A549 treated with CORT108297 at 1 μM for 4 hours (cell line): ENCODE measurements at places on chromosomes 12 and 14. TPM values are rescaled to one million over a fixed set of nuclear protein-coding genes. Genes with fewer than 3 reads are reported as not detected.

Gene FOXG1
- 0.06 to 0.15 TPM (median 0.11 TPM) in 5 replicates for total RNA-seq

Gene FZD10
- not detected in 5 replicates for total RNA-seq

Gene SALL2
- total RNA-seq = 0.76 to 1.4 TPM (median 1.0 TPM) in 5 replicates

Gene GSKIP
- total RNA-seq = 16.2 to 23.2 TPM (median 22.4 TPM) in 5 replicates

Gene SMIM41
- total RNA-seq = not detected in 5 replicates

Gene DYRK2
- 9.0 to 13.7 TPM (median 12.5 TPM) in 5 replicates for total RNA-seq

Gene ADAMTS20
- not detected in 5 replicates for total RNA-seq

Gene YBX3
- total RNA-seq = 242 to 284 TPM (median 259 TPM) in 5 replicates

Gene DAO
- not detected in 5 replicates for total RNA-seq

Gene E2F7
- total RNA-seq = 6.6 to 8.4 TPM (median 7.2 TPM) in 5 replicates

Gene ASB2
- total RNA-seq = 1.3 to 3.5 TPM (median 1.8 TPM) in 5 replicates

Gene KRT1
- total RNA-seq = not detected in 5 replicates

Gene TBC1D30
- 1.5 to 1.7 TPM (median 1.7 TPM) in 5 replicates for total RNA-seq

Gene CLEC7A
- total RNA-seq = not detected in 5 replicates

Gene SLC25A21
- 0.35 to 1.3 TPM (median 0.75 TPM) in 5 replicates for total RNA-seq

Gene DDN
- total RNA-seq = 0.57 to 0.82 TPM (median 0.67 TPM) in 5 replicates

Gene KRT77
- total RNA-seq = not detected in 5 replicates

Gene C12orf50
- 0.06 to 0.08 TPM in 2 of 5 replicates, not detected in the others for total RNA-seq

Gene RAD9B
- total RNA-seq = 0.15 to 0.38 TPM (median 0.17 TPM) in 5 replicates

Gene ARID4A
- 3.6 to 6.5 TPM (median 5.6 TPM) in 5 replicates for total RNA-seq

Gene TAS2R19
- 0.18 TPM in 1 of 5 replicates, not detected in the others for total RNA-seq

Gene KRT6A
- total RNA-seq = 1.4 to 2.9 TPM (median 1.6 TPM) in 5 replicates

Gene A2M
- total RNA-seq = 0.27 TPM in 1 of 5 replicates, not detected in the others

Gene HSPB8
- 12.1 to 20.8 TPM (median 15.1 TPM) in 5 replicates for total RNA-seq

Gene PRPH
- 0.97 to 1.8 TPM (median 1.5 TPM) in 5 replicates for total RNA-seq

Gene ENDOU
- not detected in 5 replicates for total RNA-seq

Gene CIPC
- total RNA-seq = 6.4 to 8.6 TPM (median 7.3 TPM) in 5 replicates

Gene MYO1A
- total RNA-seq = 0.09 to 0.41 TPM (median 0.22 TPM) in 5 replicates

Gene HVCN1
- total RNA-seq = 0.42 to 0.77 TPM (median 0.61 TPM) in 5 replicates

Gene PPP4R4
- total RNA-seq = 0.17 to 0.40 TPM (median 0.29 TPM) in 5 replicates

Gene EMP1
- total RNA-seq = 87.2 to 119 TPM (median 113 TPM) in 5 replicates

Gene GDF3
- total RNA-seq = not detected in 5 replicates

Gene CIROP
- not detected in 5 replicates for total RNA-seq

Gene IAPP
- not detected in 5 replicates for total RNA-seq

Gene CD27
- not detected in 5 replicates for total RNA-seq

Gene RAPGEF3
- 0.43 to 0.81 TPM (median 0.65 TPM) in 5 replicates for total RNA-seq

Gene PROX2
- total RNA-seq = not detected in 5 replicates

Gene ACVRL1
- 0.04 to 0.24 TPM (median 0.17 TPM) in 5 replicates for total RNA-seq

Gene PLA2G1B
- 0.24 TPM in 1 of 5 replicates, not detected in the others for total RNA-seq

Gene KRT5
- 0.08 to 0.27 TPM (median 0.21 TPM) in 5 replicates for total RNA-seq

Gene HAL
- 0.16 to 0.30 TPM (median 0.18 TPM) in 4 of 5 replicates, not detected in the other for total RNA-seq

Gene CLEC6A
- total RNA-seq = not detected in 5 replicates

Gene NINJ2
- 0.30 to 0.89 TPM (median 0.71 TPM) in 5 replicates for total RNA-seq

Gene COPS7A
- 44.2 to 60.2 TPM (median 57.6 TPM) in 5 replicates for total RNA-seq

Gene GALNT6
- total RNA-seq = 2.3 to 4.0 TPM (median 2.9 TPM) in 5 replicates

Gene ITGA7
- total RNA-seq = 1.0 to 1.5 TPM (median 1.3 TPM) in 5 replicates

Gene NRIP2
- total RNA-seq = not detected in 5 replicates

Gene TCL1A
- not detected in 5 replicates for total RNA-seq

Gene DEPDC4
- total RNA-seq = 1.2 to 1.8 TPM (median 1.3 TPM) in 5 replicates

Gene AP1G2
- 41.1 to 67.5 TPM (median 49.7 TPM) in 5 replicates for total RNA-seq

Gene CCT2
- total RNA-seq = 274 to 382 TPM (median 284 TPM) in 5 replicates

Gene NXPH4
- 4.1 to 6.2 TPM (median 5.4 TPM) in 5 replicates for total RNA-seq
